ENCODE measurements at places on chromosomes 1 and 21. TPM values are rescaled to one million over a fixed set of nuclear protein-coding genes. Genes with fewer than 3 reads are reported as not detected.

DNA sequence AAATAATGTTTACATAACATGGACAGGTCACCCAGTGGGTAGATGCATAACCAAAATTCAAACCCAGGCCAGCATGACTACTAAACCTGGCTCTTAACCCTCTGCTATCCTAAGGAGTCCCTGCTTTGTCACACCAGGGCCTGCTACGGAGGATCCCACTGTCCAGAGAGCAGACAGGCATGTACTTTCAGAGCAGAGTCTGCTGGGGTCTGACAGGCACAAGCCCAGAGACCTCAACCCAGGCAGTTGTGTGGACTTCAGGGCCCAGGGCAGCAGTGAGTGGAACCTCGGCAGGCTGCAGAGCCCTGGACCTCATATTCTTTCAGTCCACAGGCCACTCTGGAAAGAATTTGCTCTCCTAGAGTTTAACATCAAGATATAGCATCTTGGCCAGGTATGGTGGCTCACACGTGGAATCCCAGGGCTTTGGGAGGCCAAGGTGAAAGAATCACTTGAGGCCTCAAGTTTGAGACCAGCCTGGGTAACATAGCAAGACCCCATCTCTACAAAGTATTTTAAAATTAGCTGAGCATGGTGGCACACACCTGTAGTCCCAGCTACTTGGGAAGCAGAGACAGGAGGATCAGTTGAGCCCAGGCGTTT, 16.1 kb upstream of the S100A7 start:
- DNase-seq: no peak
- no peak overlapping the region for H3K4me3 ChIP-seq
- H3K27me3 ChIP-seq: peaks cover 13% of the 10 kb centered on the region
- H3K4me1 ChIP-seq: no peaks in the 10 kb centered on the region

DNA sequence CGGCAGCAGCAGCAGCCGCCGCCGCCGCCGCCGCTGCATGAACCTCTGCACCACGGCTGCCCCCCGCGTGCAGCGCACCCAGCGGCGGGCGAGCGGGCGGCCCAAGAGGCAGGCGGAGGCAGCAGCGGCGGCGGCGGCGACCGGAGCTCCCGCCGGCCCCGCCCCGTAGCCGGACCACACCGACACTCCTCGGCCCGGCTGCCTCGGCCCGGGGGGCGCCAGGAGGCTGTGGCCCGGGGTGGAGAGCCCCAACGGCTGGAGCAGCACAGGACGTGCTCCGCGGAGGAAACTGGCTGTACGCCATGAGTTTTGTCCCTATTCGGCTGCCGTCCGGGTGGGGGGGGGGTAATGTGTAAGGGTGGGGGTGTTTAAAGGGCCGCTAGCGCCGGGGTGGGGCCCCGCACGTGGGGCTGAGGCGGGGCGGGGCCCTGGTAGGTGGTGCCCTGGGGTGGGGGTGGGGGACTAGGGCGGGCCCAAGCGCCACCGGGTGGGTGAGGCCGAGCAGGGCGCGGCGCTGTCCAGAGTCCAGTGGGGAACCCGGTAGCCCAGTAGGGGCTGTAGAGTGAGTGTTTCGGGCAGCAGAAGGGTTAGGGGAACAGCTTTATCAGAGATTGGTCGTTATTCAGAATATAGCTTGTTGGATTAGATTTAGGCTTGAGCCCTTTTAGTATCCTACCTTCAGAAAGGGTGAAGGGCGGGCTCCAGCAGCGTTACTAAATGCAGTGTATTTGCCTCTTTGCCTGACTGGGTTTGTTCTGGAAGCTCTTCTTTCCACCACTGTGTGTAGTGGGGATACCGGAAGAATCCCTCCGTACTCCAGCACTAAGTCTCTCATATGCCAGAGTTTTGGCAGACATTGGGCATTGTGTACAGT, at the start of gene FAM78B:
TSS of gene FAM78B (minus strand) at position 304 of the 874 bp plus-strand sequence. CDS start 753 bp downstream, outside the sequence.
- H3K27me3 ChIP-seq: peaks cover 29% of the 10 kb centered on the region
- no peak within 1 kb of the TSS for H3K27ac ChIP-seq
- peak within 1 kb of the TSS; percentile 58 for H3K4me3 ChIP-seq
- peaks cover 3% of the 10 kb centered on the region for H3K4me1 ChIP-seq
- peak; percentile 55 for DNase-seq
- H3K36me3 ChIP-seq: no peaks in the 10 kb centered on the region

The ELF3 gene
- 2.9 TPM for total RNA-seq

GRCh38 chr21:32494934-32495709, 82.6 kb downstream of the EVA1C start:
- peak overlapping the region; percentile 95 for H3K27ac ChIP-seq
- no peaks in the 10 kb centered on the region for H3K36me3 ChIP-seq
- peak overlapping the region; percentile 6 for H3K4me3 ChIP-seq
- DNase-seq: peak; percentile 90

- H3K27ac ChIP-seq: peak within 1 kb of the TSS; percentile 12
- H3K4me1 ChIP-seq: peaks cover 6% of the 10 kb centered on the region
- DNase-seq: peak; percentile 11
- peaks cover 3% of the 10 kb centered on the region for H3K36me3 ChIP-seq
- no peaks in the 10 kb centered on the region for H3K27me3 ChIP-seq
- H3K4me3 ChIP-seq: peak within 1 kb of the TSS; percentile 78
These were observed at the start of gene ZDHHC18 for GRCh38 chr1:26826261-26827105. Gene ZDHHC18, plus strand, starts transcription at chr1:26826688. Its CDS starts 117 bp downstream, at chr1:26826805.

The TMPRSS15 gene
- total RNA-seq: not detected

The S100A3 gene
- total RNA-seq: 12.8 TPM

DNA sequence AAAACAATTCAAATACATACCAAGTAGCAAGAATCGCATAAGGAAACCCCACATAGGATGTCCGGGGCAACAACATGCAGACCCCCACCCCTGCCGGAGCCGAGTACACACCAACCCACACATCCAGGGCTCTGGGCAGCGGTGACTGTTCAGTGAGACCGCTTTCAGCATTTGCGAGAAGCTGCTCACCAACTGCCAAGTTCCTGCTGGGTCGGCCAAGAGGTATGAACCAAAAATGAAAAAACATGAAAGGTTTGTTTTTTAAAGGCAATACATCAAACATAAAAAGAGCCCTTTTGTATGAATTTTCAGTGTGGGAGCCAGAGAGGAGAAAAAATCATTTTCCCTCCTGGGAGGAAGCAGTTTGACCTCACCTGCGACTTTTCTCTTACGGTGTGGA, 92.3 kb downstream of the SIM2 start:
- H3K27me3 ChIP-seq: no peaks in the 10 kb centered on the region
- no peaks in the 10 kb centered on the region for H3K36me3 ChIP-seq
- no peak overlapping the region for H3K27ac ChIP-seq
- DNase-seq: no peak
- H3K4me1 ChIP-seq: peaks cover 5% of the 10 kb centered on the region
- H3K4me3 ChIP-seq: no peak overlapping the region

DNA sequence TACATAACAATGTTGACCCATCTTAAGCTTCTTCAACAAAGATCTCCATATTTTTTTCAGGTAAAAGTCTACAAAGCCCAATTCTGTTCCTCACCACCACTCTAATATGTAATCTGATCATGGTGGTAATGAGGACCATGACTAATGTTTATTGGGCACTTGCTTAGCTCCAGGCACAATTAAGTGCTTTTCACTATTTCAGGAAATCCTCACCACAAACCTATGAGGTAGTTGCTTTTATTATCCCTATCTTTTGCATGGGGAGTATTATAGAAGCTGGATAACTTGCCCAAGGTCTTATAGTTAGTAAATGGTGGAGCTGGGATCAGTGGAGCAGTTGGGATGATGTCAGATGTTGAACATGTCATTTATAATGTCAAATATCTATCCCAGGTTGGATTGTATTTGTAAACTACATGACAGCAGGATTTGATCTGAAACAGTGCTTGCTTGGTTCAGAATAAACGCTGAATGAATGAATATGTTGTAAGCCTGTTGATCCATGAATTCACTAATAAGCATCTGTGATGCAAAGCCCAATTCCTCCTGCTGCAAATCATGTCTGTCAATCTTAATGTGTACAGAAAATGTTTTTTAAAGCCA, 283.3 kb upstream of the ST6GALNAC5 start:
- H3K4me3 ChIP-seq: no peak overlapping the region
- H3K27ac ChIP-seq: no peak overlapping the region
- H3K36me3 ChIP-seq: no peaks in the 10 kb centered on the region
- H3K4me1 ChIP-seq: no peaks in the 10 kb centered on the region
- no peaks in the 10 kb centered on the region for H3K27me3 ChIP-seq
- no peak for DNase-seq

DNA sequence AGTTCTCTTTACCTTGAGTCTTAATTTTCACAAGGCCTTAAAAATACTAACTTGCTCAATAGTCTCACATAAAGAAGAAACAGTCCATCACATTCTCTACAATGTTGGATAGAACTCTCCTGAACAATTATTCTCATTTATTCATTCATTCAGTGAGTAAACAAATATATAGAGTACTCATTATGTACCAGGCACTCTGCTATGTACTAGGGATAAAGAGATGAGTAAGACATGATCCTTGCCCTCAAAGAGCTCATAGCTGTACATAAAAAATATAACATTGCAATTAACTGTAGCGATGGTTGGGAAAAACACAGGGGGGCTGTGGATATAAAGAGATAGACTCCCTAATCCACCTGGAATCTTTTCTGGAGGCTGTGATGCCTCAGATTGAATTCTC, 586.9 kb upstream of the BEND5 start:
- H3K27ac ChIP-seq: no peak overlapping the region
- no peaks in the 10 kb centered on the region for H3K27me3 ChIP-seq
- no peak overlapping the region for H3K4me3 ChIP-seq
- H3K36me3 ChIP-seq: no peaks in the 10 kb centered on the region

DNA sequence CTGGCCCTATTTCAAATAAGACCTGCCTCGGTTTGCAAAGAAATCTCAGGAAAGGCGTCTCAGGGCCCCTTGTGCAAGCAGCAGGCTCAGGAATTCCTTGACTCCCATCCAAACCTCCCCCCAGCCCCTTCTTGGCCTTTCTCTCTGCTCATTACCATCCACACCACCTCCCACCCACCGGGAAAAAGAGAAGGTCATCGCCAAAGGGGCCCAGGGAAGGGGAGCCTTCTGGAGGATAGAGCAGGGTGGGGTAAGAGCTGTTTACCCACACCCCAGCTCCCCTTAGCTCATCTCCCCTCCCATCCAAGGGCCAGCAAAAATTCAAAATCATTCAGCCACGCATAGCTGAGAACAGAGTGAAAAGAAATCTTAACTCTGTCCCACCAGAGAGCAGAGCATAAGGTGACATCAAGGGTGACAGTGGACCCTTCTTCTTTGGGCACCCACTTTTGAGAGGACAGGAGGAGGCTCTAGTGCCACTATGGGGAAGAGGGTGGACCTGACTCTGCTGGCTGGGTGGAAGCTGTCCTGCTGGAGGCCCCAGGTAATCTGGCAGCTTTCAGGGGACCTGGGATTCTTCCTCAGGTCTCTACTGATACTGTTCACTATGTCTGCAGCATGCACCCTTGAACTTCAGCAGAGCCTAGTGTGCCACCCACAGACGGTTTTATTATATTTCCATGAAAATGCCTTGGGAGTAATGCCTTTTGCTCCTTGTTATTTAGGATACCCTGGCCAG, 3.9 kb upstream of the WNT2B start:
- peaks cover 79% of the 10 kb centered on the region for H3K27me3 ChIP-seq
- no peak overlapping the region for H3K27ac ChIP-seq
- no peak for DNase-seq
- H3K4me1 ChIP-seq: peaks cover 15% of the 10 kb centered on the region
- H3K36me3 ChIP-seq: no peaks in the 10 kb centered on the region
- H3K4me3 ChIP-seq: no peak overlapping the region

DNA sequence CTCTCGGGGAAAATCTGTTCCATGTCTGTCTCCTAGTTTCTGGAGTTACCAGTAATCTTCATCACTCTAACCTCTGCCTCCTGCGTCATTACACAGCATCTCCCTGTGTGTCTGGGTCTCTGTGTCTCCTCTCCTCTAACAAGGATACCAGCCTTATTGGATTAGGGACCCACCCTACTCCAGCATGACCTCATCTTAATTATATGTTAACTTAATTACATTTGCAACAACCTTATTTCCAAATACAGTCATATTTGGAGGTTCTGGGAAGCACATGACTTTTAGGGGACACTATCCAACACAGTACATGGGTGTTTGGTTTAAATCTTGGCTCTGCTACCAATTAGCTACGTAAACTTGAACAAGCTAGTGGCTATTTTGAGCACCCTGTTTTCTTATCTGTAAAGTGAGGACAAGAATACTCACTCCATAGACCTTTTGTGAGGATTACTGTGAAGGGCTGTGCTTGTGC, 83.9 kb upstream of the SGIP1 start:
- H3K4me1 ChIP-seq: no peaks in the 10 kb centered on the region
- H3K27ac ChIP-seq: no peak overlapping the region
- DNase-seq: no peak
- H3K4me3 ChIP-seq: no peak overlapping the region
- no peaks in the 10 kb centered on the region for H3K27me3 ChIP-seq

- no peak overlapping the region for H3K4me3 ChIP-seq
- DNase-seq: no peak
- H3K4me1 ChIP-seq: no peaks in the 10 kb centered on the region
- H3K27me3 ChIP-seq: no peaks in the 10 kb centered on the region
These were observed 7.6 kb downstream of the HMGCL start for GRCh38 chr1:23817633-23818032.

The GBP6 gene
- not detected for total RNA-seq

DNA sequence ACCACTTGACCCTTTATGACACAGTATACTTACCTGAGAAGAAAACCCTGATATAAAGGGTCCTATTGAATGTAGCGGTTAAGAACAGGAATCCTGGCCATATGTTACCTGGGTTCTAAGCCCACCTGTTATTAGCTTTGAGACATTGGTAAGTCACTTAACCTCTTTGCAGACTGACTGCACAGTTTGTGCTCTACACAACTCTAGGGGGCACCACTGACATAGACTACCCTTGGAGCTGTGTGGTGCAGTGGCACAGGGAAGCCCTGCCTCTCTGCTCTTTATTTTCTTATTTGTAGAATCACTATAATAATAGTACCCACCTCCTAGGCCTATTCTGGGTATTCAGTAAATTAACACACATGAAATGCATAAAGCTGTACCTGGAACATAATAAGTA, 165.6 kb downstream of the C1orf94 start:
- no peaks in the 10 kb centered on the region for H3K36me3 ChIP-seq
- DNase-seq: no peak
- H3K27ac ChIP-seq: no peak overlapping the region
- H3K4me1 ChIP-seq: no peaks in the 10 kb centered on the region
- H3K4me3 ChIP-seq: no peak overlapping the region

DNA sequence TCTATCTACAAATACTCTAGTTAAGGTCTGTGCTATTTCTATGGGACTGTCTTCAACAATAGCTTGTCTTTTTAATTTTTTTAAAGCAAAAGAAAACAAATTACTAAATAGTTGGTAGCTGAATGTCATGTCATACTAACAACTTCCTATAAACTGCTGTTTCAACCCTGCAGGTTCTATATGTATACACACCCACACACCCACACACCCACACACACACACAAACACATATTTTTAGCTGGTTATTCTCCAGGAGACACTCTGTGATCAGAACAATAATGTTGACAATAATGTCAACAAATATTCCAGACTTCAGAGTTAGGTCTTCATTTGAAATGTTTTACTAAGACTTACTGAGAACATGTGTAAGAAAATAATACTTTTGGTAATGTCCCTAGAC, 66.7 kb downstream of the AK5 start:
- no peak for DNase-seq
- H3K27ac ChIP-seq: no peak overlapping the region
- no peaks in the 10 kb centered on the region for H3K27me3 ChIP-seq

DNA sequence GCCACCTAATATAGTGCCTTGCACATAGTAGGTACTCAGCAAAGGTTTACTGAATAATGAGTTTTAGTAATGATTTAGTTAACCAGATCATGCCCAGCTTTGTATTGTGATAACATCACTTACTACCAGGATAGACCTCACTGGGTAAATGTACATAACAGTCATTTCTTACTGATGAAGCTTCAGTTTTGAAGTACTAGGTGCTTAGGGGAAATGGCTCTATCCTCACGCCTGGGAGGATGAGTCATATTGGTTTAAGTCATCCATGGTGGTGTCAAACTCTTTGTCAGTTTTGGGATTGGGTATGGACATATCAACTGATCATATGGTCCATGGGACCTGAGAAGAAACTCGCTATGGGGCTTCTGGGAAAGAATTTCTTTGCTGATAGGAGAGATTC, 90.6 kb upstream of the USP24 start:
- no peak overlapping the region for H3K27ac ChIP-seq
- H3K4me3 ChIP-seq: no peak overlapping the region
- peak; percentile 67 for DNase-seq

Data from astrocyte (in vitro differentiated cells and primary cell).